Activated CD4-positive, alpha-beta memory T cell treated with anti-CD3 and anti-CD28 coated beads, Interleukin-2, amount 10 ng/mL, durations not matched to agents 7 days and 5 days (primary cell): ENCODE measurements at places on chromosomes 5 and 9.

DNA sequence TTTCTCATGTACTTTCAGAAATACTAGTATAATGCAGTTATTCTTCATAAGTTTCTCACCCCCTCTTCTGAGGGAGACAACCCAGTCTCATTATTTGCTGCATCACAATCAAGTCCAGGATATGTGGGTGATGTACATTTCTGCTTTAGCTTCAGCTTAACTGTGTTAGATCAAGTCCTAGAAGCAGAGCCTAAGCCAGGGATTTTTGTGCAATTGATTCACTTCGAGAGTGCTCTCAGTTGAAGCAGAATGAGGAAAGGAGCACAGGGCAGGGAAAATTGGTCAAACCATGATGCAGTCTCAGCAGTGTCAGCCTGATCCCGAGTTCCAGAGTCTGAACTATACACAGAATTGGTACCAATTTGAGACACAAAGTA is 15.1 kb downstream of the HNRNPK start:
- H3K27ac ChIP-seq = no peak overlapping the region
- peaks cover 4% of the 10 kb centered on the region for H3K4me1 ChIP-seq
- peaks cover 39% of the 10 kb centered on the region for H3K36me3 ChIP-seq
- H3K4me3 ChIP-seq = no peak overlapping the region
- no peak for DNase-seq

DNA sequence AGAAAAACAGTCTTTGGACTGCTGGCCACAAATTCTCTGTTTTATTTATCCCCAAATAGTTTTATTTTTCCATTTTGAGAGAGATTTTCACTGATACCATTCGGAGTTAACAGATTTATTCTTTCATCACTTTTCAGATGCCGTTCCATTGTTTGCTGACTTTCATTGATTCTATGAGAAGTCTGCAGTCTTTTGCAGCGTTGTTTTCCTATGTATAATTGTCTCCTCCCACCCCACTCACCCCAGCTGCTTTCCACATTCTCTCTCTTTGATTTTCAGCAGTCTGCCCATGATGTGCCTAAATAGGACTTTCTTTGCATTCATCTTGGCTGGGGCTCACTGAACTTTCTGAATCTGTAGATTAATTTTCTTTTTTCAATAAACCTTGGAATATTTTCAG is 107.6 kb downstream of the C9orf50 start:
- no peak overlapping the region for H3K27ac ChIP-seq
- no peaks in the 10 kb centered on the region for H3K4me1 ChIP-seq
- peaks cover 8% of the 10 kb centered on the region for H3K36me3 ChIP-seq

DNA sequence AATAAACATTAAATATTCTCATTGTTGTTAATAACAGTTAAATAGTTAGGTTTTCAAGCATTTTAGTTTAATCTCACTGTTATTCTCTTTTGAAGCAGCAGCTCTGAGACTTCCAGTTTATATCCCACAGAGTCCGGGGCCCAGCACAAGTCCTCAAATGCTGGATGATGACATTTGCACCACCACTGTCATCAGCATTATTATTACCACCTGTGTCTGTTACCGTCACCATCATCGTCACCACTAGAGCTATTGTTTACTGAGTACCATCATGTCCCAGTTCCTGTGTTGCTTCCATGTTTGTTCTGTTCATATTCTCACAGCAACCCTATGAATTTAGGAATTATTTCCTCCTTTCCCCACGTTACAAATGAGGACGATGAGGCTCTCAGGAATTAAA is 169.2 kb upstream of the NR3C1 start:
- no peaks in the 10 kb centered on the region for H3K27me3 ChIP-seq
- no peak overlapping the region for H3K4me3 ChIP-seq
- no peak overlapping the region for H3K27ac ChIP-seq
- no peak for DNase-seq

- H3K27me3 ChIP-seq = peaks cover 37% of the 10 kb centered on the region
- no peak overlapping the region for H3K4me3 ChIP-seq
- H3K36me3 ChIP-seq = no peaks in the 10 kb centered on the region
- no peak for DNase-seq
- no peak overlapping the region for H3K27ac ChIP-seq
These were observed 94.2 kb downstream of the BARX1 start for GRCh38 chr9:93860694-93861658.

- H3K27me3 ChIP-seq = peaks cover 21% of the 10 kb centered on the region
- peak overlapping the region; percentile 40 for H3K4me3 ChIP-seq
- no peak overlapping the region for H3K27ac ChIP-seq
- DNase-seq = no peak
These were observed 206.6 kb upstream of the IER5L start for GRCh38 chr9:129384491-129385210.

GRCh38 chr9:694092-694402 is 147.4 kb upstream of the DMRT1 start:
- H3K4me3 ChIP-seq = no peak overlapping the region
- no peaks in the 10 kb centered on the region for H3K4me1 ChIP-seq

GRCh38 chr9:123604861-123605260 is 248.9 kb downstream of the CRB2 start:
- H3K4me1 ChIP-seq = no peaks in the 10 kb centered on the region
- H3K36me3 ChIP-seq = no peaks in the 10 kb centered on the region
- H3K4me3 ChIP-seq = no peak overlapping the region
- H3K27me3 ChIP-seq = no peaks in the 10 kb centered on the region
- no peak overlapping the region for H3K27ac ChIP-seq
- DNase-seq = no peak

DNA sequence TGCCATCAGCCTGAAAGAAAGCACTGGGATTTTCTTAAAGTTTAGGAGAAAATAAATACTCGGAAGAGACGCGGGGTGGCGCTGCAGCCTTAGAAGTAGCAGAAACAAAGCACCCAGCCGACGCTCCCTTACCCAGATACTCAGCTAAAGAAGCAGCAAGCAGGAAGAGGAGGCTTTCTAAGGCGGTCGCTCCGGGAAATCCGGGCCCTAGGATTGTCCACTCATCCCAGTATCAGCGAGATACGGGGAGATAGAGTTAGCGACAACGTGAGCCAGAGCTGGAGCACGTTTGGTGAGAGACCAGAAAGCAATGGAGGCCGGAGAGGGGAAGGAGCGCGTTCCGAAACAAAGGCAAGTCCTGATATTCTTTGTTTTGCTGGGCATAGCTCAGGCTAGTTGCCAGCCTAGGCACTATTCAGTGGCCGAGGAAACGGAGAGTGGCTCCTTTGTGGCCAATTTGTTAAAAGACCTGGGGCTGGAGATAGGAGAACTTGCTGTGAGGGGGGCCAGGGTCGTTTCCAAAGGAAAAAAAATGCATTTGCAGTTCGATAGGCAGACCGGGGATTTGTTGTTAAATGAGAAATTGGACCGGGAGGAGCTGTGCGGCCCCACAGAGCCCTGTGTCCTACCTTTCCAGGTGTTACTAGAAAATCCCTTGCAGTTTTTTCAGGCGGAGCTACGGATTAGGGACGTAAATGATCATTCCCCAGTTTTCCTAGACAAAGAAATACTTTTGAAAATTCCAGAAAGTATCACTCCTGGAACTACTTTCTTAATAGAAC is at the start of gene PCDHB2:
Gene PCDHB2, plus strand, starts transcription at position 135 of the 782 bp plus-strand sequence. Its CDS starts 176 bp downstream, at position 311.
- DNase-seq = no peak
- H3K27ac ChIP-seq = no peak within 1 kb of the TSS
- peaks cover 10% of the 10 kb centered on the region for H3K27me3 ChIP-seq
- H3K36me3 ChIP-seq = no peaks in the 10 kb centered on the region
- no peaks in the 10 kb centered on the region for H3K4me1 ChIP-seq
- H3K4me3 ChIP-seq = no peak within 1 kb of the TSS

DNA sequence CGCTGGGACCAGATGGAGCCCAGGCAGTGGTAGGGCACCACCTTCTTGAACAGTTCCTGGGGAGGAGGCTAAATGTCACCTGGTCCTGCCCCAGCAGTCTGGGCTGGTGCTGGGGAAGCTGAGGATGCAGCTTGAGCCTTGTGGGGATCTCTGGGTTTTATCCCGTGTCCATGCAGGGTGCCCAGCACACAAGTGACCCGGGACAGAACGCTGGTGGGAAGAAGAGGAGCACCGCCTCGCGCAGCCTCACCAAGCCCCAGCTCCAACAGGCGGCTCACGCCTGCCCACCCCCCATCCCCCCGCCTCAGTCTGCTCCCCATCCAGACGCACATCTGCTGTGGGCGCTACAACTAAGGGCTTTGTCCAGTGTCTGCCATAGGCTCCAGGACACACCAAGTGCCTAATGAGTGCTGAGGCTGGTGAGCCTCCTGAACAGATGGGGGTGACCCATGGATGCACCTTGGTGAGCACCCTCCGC is 13.8 kb downstream of the RALGDS start:
- H3K27me3 ChIP-seq = no peaks in the 10 kb centered on the region
- H3K27ac ChIP-seq = no peak overlapping the region
- peaks cover 56% of the 10 kb centered on the region for H3K36me3 ChIP-seq
- no peak overlapping the region for H3K4me3 ChIP-seq
- no peak for DNase-seq
- peaks cover 6% of the 10 kb centered on the region for H3K4me1 ChIP-seq

DNA sequence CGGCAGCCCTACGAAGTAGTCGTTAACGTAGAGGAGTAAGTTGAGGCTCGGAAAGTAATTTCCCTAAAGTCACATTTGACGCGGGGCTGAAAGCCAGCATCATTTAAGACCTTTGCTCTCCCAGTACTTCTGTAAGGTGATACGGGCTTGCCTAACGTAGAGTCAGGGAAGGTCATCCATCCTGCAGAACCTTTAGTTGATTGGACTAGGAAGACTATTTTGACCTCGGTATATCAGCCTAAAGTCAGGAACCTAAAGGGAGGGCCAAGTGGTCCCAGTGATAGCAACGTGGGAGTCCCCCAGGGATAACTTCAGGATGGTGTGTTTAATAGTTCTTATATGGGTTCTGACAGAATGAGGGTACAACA is 657 bp downstream of the NUP214 start:
- DNase-seq = no peak
- peak overlapping the region; percentile 95 for H3K4me3 ChIP-seq
- H3K27me3 ChIP-seq = no peaks in the 10 kb centered on the region
- peaks cover 36% of the 10 kb centered on the region for H3K4me1 ChIP-seq

DNA sequence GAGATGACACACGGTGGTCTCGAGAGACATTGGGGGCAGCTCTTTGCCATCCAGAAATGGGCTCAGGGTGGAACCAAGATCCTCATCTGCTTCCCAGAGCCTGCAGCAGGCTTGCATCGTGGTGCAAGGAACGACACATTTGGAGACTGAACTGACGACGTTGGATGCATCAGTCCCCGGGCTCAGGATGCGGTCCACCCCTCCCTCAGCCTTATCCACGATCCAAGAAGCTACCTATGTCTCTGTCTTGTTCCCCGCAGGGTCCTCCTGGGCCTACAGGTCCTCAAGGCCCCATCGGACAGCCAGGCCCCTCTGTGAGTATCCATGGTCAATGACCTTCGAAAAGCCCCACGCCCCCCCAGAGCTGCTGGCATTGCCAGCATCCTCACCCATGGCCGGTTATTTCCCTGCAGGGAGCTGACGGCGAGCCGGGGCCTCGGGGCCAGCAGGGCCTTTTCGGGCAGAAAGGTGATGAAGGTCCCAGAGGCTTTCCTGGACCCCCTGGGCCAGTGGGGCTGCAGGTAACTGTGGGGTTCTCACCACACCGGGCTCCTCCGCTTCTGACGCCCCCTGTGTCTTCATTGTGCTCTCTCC is 69.4 kb upstream of the FCN2 start:
- no peaks in the 10 kb centered on the region for H3K36me3 ChIP-seq
- no peak overlapping the region for H3K4me3 ChIP-seq
- no peak for DNase-seq
- H3K27ac ChIP-seq = no peak overlapping the region
- H3K27me3 ChIP-seq = no peaks in the 10 kb centered on the region

DNA sequence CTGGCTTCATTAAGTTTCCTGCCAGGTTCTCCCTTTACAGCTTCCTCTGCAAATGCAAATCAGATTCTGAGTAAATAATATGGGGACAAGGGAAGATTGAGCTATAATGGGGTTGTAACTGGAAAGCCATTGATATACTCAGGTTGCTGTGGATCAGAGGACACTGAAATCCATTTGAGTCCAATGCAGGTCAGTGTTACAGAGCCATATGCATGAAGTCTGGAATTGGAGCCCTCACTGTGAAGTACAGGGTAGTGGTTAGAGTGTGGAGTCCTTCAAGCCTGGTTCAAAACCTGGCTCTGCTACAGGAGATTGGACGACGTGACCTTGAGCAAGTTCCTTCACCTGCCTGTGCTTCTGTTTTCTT is 48.7 kb downstream of the TIMD4 start:
- DNase-seq = no peak
- H3K4me1 ChIP-seq = peaks cover 46% of the 10 kb centered on the region
- H3K4me3 ChIP-seq = peak overlapping the region; percentile 58

- no peak overlapping the region for H3K27ac ChIP-seq
- H3K36me3 ChIP-seq = peaks cover 38% of the 10 kb centered on the region
- DNase-seq = no peak
- no peak overlapping the region for H3K4me3 ChIP-seq
- peaks cover 72% of the 10 kb centered on the region for H3K4me1 ChIP-seq
These were observed 17.2 kb upstream of the DPM2 start for GRCh38 chr9:127954831-127955293.

DNA sequence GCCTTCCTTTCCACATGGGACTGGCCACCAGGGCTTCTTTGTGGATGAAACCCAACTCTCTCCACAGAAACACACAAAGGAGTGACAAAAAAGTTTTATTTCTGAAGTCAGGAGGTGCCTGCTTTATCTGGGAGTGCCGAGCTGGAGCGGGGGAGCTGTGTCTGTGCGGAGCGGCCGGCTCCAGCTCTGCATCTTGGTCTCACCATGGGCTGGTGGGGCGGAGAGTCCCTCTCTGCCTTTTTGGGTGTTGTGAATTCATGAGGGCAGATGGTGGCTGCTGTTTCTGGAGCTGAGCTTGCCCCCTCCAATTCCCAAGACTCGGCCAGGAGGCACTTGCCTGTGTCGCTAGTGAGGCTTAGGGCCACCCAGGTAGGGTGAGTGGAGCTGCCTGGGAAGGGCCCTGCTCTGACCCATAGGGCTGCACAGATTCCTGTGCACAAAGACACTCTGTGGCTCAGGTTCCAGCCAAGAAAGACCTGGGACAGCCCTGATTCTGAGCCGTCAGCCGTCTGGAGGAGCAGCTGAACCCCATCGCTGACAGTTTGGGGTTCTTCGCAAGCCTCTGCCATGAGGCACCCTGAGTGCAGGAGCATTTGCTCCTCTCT is 1.4 kb downstream of the DBH start:
- no peak overlapping the region for H3K4me3 ChIP-seq
- no peaks in the 10 kb centered on the region for H3K36me3 ChIP-seq
- H3K27ac ChIP-seq = no peak overlapping the region
- DNase-seq = no peak
- no peaks in the 10 kb centered on the region for H3K4me1 ChIP-seq

- no peak overlapping the region for H3K4me3 ChIP-seq
- H3K27ac ChIP-seq = no peak overlapping the region
- no peaks in the 10 kb centered on the region for H3K27me3 ChIP-seq
- no peaks in the 10 kb centered on the region for H3K4me1 ChIP-seq
These were observed 224.7 kb downstream of the GDNF start for GRCh38 chr5:37615184-37615583.

GRCh38 chr5:27381686-27382085 is 343.3 kb upstream of the CDH9 start:
- H3K4me3 ChIP-seq = no peak overlapping the region
- no peaks in the 10 kb centered on the region for H3K36me3 ChIP-seq
- no peaks in the 10 kb centered on the region for H3K27me3 ChIP-seq
- DNase-seq = no peak
- H3K27ac ChIP-seq = no peak overlapping the region
- H3K4me1 ChIP-seq = no peaks in the 10 kb centered on the region
